Activated CD4-positive, CD25-positive, alpha-beta regulatory T cell (primary cell): ENCODE measurements at places on chromosomes 1 and 21.

GRCh38 chr1:228552596-228553176 lies 65.5 kb downstream of the RNF187 start:
- DNase-seq: no peak

DNA sequence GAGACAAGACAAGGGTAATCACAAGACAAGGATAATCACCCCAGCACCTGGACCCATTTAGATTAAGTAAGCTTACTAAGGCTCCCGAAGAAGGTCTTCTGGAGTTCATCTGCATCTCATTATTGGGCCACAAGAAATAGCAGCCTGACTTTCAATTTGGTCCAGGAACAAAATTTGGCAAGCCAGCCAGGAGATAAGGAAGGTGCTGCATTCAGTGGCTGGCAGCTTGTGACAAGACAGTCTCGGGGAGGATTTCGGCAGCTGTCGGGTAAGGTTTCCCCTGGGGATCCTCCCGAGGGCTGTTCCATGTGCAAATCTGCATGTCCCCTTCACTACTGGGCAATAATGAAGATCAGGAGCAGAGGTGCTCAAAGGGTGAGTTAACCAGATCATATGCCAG lies 195.2 kb downstream of the FCRL5 start:
- DNase-seq: no peak

DNA sequence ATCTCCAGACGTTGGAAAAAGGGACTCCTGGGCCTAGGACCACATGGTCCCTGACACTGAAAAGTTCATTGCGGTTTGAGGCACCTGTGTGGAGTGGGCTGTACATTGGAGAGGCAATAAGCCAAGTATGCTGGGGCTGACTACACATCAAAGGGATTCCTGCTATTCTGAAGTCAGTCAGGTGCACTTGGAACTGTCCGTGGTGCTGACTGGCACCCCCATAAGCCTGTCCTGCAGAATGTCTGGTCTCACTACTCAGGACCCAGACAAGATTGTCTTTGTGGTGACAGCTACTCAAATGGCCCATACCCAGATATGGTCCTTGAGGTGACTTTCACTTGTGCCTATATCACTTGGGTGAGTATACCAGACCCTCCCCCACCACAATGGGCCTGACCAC lies 150.6 kb downstream of the RWDD3 start:
- no peak for DNase-seq

- DNase-seq: no peak
Observed at GRCh38 chr1:4517186-4517954, 137.0 kb upstream of the AJAP1 start.
